NCI-H2029 (cell line): ENCODE measurements at places on chromosomes 16 and 17.
A peak's percentile ranks its signal among the peaks of the same experiment; 100 is the strongest.

DNA sequence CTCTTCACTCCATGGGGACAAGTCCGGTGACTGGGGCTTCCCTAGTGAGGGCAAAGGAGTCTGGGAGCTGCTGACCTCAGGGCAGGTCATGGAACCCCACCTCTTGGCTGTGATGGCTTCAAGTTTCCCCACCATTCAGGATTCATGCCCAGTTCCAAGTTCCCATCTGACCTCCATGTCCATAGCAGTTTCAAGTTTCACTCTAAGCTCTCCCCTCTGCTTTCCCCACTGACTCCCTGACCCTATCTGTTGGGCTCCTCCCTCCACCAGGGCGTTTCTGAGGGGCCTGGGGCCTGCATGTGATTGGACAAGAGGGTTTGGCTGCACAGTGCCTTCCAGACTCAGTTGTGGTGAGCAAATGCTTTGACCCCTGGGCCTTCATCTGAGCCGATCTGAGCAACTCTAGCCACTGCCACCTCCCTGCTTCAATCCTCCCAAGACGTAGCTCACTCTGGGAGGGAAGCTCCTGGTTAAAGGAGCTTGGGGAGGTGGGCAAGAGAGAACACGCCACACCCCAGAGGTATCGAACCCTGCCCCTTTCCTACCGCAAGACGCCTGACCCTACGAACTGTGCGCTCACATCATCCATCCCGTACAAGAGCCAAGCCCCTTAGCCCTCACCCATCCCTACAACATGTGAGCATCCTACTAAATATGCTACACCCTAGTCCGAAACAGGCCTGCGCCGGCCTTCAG lies 8.3 kb downstream of the ZNF629 start:
- no peak for DNase-seq

DNA sequence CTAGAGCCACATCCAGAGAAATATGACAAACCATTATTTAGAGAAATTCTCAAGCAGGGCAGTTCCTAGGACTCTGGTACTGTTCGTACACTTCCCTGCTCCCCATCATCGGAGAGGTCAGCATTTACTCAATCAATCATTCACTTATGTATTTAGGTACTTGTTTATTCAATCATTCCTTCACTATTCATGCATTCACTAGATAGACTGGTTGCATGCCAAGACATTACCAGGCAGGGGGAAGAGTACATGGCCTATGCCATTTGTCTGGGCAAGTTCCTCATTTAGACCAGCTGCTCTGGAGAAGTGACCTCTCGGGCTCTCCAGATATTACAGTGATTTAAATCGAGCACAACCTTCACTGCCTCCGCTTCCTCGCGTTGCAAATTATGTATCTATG lies 603.4 kb downstream of the KCNJ2 start:
- no peak for DNase-seq

DNA sequence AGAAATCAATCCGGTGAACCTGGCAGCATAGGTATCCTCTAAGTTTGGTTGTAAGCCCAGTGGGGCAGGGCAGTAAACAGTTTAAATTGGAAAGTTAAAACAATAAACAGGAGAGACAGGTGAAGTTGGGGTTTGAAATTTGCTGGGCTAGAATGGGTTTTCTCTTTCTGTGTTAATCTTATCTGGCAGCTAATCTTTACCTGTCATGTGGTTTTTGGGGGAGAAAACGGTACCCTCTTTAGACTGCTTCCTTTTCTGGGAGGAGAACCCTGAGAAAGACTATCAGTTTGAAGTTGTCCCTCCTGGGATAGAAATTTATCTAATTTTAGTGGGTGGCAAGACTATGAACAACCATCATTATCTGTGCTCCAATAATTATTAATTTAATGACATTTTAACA lies 24.0 kb downstream of the CDH13 start:
- no peak for DNase-seq

DNA sequence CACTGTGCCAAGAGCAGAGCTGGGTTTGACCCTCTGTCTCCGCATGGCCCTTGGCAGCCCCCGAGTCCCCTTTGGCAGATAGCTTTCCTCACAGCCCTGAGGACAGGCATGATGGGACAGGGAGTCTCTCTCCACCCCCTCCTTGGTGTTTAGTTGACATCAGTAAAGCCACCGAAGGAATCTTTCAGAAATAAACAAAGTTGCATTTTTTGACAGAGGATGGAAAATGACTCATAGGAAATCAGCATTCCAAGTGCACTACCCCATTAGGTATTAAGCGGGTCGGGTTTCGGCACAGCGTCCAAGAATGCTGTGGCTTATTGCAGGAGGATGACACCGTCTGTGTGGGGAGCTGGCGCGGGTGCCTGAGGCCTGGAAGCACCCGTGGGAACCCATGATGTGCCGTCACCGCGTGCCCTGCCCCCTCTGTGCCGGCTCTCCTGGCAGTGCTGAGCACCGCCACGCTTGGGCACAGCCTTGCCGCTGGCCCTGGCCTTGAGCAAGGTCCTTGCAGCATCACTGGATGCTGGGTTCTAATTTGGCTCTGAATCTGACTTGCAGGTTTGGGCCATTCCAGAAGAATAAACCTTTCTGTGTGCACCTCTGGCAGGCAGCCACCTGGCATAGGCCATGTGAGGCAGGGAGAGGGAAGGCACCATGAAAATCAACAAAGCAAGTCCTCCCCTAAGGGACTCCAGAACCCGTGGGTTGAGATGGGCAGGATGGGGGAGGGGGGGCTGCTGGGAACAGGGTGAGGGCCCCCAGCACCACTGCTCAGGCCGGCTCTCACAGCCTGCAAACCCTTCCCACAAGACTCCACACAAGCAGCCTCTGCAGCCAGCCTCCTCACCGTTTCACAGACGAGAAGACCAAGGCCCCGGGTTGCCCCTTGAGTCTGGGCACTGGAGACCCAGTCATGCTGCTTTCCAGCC lies 50.5 kb upstream of the ZNF469 start:
- no peak for DNase-seq

GRCh38 chr16:29025218-29025617 lies 40.4 kb downstream of the LAT start:
- no peak for DNase-seq

DNA sequence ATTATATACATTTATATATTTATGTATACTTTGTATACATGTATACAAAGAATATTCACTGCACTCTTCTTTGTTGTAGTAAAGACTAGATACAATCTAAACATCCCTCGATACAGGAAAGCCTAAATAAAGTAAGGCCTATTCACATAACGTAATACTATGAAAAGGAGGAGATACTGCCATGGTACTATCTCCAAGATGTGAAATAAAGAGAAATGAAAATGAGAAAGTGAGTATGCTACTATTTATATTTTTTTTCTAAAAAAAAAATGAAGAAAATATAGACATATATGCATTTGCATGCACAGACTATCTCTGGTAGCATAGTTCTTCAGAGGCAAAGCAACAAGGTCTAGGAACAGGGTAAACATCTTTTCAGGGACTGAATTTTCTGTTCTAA lies 19.4 kb downstream of the CFDP1 start:
- no peak for DNase-seq

GRCh38 chr17:39169101-39169500 lies 3.1 kb upstream of the ARL5C start:
- DNase-seq = no peak

GRCh38 chr17:40373324-40373723 lies 8.8 kb upstream of the GJD3 start:
- no peak for DNase-seq

DNA sequence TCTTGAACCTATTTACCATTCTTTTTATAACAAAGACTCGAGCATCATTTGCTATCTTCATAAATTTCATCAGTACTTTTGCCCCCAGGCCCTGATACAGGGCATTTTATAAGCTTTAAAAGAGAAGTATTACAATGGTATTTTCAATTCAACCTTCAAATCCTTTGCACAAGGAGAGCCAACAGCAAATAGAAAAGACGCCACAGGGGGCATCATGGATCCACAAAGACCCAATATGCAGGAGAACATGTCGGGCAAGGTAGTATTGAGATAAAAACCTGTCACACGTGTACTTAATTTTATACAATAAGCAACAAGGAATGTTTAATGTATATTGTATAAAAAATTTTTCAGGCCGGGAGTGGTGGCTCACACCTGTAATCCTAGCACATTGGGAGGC lies 10.2 kb downstream of the MAP3K14 start:
- DNase-seq = no peak

DNA sequence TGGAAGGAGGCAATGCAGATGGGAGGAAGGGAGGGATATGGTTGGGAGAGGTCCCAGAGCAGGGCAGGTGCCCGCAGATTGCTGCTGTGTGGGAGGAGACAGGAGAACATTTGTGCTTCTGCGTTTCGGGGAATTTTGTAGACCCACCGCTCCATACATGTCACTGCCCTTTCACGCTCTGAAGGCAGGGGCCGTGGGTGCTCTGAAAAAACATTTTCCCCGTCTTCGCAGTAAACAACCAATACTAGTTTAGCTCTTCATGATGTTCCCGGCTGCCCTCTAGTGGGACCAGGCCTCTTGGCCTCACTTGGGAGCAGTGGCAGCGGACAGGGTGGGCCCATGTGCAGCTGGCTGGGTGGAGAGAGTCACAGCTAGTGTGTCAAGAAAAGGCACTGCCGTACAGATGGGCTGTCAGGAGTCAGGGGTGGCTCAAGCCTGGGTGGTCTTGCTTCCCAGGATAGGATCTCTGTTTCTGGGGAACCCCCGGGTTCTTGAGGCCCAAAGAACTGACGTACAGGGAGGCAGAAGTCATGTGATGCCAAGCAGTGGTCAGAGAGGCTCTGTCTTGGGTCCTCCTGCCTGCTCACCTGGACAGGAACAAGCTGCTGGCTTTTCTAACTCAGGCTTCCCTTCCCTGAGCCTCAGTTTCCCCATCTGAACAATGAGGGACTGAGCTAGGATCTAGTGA lies 46.5 kb upstream of the CPNE2 start:
- DNase-seq = no peak

GRCh38 chr17:2958706-2959222 lies 104.6 kb downstream of the OR1D5 start:
- DNase-seq = no peak

DNA sequence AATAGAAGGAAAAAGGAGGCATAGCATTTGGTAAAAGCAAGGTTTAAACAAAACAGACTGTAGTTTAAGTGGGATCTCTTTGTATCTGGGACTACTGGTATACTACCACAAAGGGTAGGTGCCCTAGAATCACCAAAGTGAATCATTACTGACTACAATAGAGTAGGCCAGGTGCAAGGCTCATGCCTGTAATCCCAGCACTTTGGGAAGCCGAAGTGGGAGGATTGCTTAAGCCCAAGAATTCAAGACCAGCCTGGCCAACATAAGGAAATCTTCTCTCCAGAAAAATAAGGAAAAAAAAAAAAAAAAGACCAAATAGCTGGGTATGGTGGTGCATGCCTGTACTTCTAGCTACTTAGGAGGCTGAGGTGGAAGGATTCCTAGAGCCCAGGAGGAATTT lies 60.8 kb upstream of the CORO6 start:
- no peak for DNase-seq

DNA sequence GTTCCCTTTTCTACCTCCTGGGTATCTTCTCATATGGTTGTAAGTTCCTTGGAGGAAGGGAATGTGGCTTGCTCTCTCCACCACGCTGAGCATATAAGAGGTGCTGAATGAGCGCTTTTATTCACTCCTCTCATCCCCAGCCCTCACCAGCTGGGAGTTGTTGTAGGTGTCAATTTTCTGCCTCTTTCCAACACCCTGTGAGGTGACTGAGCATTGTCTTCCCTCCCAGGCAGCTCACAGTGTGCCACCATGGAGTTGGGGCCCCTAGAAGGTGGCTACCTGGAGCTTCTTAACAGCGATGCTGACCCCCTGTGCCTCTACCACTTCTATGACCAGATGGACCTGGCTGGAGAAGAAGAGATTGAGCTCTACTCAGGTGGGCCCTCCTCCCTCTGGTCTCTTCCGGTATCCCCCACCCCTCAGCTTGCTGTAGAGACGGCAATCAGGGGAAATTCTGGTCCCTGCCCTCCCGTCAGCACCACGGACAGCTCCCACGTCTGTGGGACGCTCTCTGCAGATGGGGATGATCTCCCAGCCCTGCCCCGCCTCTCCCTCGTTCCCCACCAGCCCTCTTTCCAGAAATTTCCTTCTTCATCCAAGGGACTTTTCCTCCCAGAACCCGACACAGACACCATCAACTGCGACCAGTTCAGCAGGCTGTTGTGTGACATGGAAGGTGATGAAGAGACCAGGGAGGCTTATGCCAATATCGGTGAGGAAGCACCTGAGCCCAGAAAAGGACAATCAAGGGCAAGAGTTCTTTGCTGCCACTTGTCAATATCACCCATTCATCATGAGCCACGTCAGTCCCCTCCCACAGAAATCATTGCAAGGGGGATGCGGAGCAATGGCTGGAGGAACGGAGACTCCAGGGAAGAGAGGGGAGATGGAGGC lies 18.3 kb downstream of the CIITA start:
- no peak for DNase-seq

- DNase-seq = no peak
Observed at GRCh38 chr16:86075839-86076440, 177.0 kb downstream of the IRF8 start.

DNA sequence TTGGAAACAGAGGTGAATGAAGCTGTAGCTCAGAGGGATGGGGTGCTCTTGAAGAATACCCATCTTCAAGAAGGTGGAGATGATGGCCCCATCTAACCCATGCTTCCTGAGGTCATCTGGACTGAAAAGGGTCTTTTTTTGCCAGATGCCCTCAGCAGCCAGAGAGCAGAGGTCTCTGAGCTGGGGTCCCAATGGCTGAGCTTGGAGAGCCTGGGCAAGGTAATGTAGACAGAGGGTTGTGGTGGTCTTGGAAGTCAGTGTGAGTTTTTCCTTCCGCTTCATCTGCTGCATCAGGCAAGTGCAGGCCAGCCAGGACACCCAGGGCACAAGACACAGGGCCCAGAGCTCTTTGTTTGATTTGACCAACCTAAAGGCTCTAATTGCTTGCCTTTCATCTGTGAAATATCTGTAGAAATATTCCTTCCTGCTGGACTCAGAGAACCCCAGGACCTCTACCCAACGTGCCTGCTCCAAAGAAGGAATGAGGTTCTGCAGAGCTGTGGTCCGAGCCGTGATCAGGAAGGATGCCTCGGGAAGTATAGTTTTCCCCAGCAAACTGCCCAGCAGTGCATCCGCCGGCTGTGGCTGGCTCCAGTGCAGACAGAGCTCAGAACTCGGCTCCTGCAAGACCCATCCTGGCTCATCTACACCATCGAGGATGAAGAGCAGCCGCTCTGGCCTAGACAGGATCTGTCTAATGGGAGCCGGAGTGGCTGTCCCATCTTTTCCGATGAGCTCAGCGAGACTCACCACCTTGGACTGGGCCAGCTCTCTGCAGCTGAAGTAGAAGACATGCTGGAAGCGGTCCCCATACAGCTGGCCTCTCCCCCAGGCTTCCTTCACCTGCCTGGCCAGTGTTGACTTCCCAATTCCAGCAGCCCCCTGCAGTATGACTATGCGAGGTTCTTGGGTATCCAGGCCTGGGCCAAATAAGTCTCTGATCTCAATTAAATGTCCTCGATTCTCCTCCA lies 25.2 kb downstream of the NLRP1 start:
- DNase-seq = no peak

- DNase-seq = no peak
Observed at GRCh38 chr17:72409405-72410002, 288.7 kb downstream of the SOX9 start.

- peak; percentile 46 for DNase-seq
Observed at GRCh38 chr16:68490829-68491575, 42.7 kb upstream of the SMPD3 start.
